ENCODE measurements at places on chromosomes 2 and 18.

DNA sequence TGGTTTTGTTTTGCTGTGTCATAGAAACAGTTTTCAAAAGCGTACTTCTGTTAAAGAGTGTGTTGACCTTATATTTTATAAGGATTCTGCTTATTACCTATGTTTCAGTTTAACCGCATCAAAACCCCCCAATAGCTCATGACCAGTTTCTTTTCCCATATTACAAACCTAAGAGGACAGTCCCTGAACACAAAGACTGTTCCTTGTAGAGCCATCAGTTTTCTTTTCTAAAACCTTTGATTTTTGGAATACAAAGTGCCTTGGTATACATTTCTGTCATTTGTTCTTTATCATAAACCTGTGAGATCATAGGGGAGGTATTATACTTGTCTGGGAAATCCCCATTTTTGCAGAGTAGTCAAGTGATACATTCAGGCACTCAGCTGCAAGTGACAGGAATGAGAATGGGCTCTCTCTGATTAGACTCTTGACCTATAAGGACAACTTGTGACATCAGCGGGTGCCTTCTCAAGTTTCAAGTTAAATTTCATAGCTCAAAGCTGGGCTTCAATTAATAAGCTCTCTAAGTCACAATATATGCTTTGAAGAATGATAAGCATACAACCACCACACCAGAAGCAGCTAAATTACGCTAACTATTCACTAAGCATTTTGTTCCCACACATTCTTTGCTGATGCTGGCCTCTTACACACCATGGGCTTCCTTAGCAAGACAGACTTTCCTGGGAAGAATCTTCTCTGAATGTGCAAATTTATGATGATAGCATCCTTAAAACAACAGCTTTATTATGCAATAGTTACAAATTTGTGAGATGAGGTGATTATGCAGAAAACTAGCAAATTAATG, 97.5 kb upstream of the CD302 start:
- DNase-seq, result no peak

- DNase-seq, result no peak
These were observed 439.7 kb upstream of the CDH20 start for GRCh38 chr18:60893355-60894097.

GRCh38 chr2:43420389-43420801, 175.4 kb downstream of the THADA start:
- no peak for DNase-seq

DNA sequence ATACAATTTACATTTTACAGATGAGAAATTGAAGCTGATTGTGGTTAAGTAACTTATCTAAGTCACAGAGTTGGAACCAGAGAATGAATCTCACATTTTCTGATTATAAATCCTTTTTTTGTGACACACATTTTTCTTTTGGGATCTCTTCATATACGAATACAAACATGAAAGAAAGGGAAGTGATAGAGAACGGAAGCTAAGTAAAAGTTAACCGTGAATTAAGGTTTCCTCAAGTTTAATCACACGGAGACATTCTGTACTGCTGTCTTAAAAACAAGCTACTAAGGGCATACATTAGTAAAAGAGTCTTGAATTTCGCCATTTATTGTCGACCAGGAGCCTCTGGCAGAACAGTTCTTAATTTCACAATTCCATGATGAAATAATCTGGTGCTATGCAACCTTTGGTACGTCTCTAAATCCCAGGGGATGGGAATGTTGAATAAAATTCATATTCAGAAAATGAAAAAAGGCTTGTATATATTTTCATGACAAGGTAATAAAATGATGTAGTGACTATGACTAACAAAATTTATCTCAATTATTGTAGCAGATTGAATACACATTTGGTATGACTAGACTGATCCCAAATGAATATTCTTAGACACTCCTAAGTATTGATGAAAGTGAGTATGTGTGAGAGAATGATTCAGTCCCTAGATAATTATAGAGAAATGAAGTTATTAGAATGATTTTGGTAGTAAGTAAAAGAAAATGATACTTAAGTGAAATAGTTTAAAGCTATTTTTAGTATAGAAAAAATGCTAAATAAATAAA, 40.3 kb upstream of the ZSWIM2 start:
- DNase-seq, result no peak

- no peak for DNase-seq
These were observed 51.8 kb upstream of the RAB27B start for GRCh38 chr18:54776282-54776977.

DNA sequence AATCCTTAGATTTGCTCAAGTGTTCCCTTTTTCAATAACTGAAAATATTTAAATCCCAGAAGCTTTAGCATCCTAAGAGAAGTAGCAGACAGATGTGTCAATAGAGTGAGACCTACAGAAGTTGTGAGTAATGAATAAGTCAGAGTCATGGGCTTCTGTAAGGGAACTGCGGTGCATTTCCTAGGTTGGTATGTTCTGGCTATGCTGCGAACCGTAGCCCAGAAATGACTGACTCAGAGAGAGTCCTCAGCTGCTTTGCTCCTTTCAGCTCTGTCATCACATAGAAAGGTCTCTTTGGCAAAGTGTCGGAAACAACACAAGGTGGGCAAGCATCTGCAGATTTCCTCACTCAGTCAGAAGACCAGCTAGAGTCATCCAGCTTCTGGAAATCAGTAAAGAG, 297.1 kb downstream of the ARHGAP15 start:
- no peak for DNase-seq

DNA sequence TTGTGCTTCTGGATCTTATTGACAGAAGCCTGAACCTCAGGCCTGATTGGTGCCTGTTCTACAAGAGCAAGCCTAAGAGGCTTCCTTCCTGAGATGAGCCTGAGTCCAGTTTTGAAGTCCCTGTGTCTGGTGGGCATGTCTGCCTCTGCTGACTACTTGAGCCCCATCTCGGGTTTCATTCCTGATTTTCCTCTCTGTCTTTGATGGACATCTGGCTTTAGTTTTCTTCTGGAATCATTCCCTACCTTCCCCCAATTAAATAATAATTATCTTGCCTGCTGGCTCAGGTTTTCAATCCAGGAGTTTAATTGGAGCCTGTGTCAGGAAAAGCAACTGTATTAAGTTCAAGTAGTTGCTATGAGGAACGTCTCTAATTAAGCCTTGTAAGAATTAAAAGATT, 135.5 kb upstream of the MC4R start:
- no peak for DNase-seq

- DNase-seq, result no peak
These were observed 89.5 kb downstream of the AAK1 start for GRCh38 chr2:69553991-69554390.

GRCh38 chr2:66283787-66284186, 151.1 kb upstream of the MEIS1 start:
- DNase-seq, result no peak

DNA sequence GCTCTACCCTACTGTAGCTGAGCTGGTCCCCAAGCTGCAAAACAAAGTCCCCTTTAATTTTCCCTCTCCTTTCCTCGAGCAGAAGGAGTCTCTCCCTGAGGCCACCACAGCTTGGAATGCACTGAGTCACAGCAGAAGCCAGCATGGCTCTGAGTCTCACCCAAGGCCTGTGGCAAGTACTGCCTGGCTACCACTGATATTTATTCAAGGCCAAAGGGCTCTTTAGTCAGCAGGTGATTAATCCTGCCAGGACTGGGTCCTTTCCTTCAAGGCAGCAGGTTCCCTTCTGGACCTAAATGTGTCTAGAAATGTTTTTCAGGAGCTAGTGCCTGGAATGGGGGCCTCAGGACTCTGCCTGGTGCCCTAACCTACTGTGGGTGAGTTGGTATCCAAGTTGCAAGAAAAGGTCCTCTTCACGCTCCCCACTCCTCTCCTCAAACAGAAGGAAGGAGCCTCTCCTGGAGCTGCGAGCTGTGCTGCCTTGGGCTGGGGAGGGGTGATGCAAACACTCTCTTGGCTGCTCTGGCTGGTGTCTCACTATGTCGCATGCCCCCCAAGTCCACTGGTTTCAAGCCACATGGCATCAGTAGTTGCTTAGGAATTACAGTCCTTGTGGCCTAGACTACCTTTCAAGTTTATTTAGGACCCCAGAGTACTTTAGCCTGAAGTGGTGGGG, 53.4 kb downstream of the CD28 start:
- DNase-seq, result no peak

GRCh38 chr2:129923265-129924091, 56.0 kb upstream of the RAB6C start:
- peak; percentile 21 for DNase-seq

DNA sequence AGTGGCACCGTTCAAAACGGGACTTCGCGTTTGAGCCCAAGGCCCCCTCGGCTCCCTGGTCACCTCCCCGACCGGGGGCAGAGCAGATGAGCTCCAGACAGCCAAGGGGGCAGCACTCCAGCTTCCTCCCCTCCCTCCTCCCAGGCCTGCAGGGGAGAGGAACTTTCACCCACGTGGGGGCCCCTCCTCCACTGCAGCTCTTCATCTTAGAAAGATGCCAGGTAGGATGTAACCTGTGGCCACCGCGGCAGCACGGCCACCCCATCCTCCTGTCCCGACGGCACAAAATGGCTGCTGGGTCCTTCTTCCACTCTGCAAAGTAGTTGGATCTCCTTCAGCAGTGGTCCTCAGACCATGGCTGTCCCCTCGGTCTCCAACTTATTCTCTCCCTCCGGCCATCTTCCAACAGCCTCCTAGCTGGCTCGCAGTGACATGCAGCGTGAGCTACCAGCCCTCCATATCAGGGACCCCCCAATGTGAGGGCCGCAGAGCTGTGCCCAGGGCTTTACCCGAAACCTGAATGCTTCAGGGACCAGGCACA, 94.5 kb upstream of the ID2 start:
- DNase-seq, result no peak

GRCh38 chr18:55592106-55592505, 4.1 kb upstream of the TCF4 start:
- no peak for DNase-seq

GRCh38 chr2:174708713-174709112, 55.6 kb downstream of the CHRNA1 start:
- DNase-seq, result no peak

DNA sequence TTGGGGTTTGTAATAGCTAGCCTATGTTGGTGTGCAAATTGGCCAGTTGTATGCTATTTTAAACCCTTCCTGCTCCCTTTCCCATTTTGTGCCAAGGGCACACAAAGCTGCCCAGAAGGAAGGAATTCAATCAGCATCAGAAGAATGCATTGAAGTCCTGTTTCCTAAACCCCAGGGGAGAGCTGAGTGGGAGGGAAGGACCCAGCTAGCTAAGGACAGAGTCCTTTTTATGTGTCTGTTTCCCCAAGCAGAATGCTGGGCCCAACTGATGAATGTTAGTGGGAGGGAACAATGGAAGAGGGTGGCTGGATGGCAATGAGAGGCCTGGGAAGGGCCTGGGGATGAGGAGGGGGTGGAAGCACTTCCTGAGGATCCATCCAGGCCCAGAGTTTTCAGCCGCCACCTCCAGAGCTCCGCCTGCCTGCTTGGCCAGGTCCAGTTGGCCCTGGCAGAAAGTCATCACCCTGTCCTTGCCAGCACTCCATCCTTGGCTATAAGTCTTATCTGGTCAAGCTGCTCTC, 32.7 kb downstream of the MEX3C start:
- DNase-seq, result no peak

DNA sequence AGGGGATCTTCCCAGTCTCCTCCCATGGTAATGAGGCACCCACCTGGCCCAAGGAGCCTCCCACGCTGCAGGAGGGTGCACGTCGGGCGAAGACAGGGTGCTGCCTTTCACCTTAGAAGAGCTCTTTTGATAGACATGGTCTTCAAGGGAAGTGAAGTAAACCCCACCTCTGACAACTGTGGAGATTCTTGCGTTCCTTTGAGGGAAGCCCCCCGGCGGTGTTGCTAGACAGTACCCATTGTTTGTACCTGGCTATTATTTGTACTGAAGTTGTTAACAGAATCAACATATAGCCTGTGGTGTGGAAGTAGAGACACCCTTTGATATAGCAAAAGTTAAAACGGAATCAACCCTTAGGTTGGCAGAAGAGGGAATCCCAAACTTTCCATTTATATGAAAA, 648.0 kb downstream of the GALR1 start:
- DNase-seq, result no peak

DNA sequence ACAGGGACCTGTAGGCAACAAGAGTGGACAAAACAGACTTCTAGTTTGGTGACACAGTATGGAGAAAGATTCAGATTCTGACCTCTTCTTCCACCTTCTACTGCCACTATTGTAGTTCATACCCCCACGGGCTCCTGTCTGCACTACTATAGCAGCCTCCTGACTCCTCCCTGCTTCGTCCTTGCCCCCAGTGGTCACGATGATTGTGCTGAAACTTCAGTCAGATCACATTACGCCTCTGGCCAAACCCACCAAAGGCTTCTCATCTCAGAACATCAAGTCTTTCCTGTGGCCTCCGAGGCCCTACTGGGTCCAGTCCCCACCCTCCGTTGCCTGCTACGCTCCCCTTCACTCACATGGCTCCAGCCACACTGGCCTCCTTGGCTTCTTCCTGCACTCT, 147.6 kb downstream of the CYP26B1 start:
- DNase-seq, result no peak

DNA sequence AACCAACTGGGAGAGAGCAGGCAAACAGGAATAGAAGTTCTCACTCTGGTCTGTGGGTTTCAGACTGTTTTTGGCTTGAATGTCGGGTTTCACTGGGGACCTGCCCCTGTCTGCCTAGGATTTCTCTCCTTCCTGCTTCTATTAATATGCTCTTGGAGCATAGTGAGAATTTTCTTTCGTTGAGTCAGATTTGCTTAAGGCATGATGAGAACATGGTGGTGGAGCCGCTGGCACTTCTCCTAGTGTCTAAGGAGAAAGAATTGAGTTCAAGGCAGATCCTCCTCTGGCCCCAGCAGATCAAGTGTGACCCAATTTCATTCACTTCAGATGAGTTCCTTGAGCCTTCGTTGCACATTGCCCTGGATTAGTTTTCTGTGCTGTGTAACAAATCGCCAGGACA, 103.9 kb upstream of the HS6ST1 start:
- no peak for DNase-seq

DNA sequence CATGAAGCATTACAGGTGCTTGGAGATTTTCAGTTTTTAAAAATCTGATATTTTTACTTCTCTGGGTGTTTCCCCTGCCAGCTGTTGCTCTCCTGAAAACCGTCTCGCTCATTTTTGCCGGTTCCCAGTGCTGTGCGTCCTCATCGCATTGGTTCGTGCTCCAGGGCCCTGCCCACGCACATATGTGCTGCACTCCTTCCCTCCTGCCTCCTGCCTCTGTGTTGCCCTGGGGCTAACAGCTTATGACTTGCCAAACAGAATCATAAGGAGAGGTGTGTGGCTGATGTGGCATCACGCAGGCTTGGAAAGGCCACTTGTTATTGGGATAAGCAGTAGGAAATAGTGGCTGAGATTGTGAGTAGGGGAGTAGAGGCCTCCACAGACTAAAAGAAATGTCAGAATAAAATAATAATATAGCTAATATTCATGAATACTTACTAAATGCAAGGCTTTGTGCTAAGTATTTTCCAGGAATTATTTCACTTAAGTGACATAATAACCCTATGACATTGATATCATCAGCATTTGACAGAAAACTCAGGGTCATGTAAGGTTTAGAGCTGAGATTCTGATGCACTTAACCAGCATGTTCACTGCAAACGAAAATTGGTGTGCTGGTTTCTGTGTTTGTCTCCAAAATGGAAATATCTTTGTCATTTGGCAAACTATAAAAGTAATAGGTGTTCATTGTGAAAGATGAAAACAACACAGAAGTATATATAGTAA, 53.5 kb downstream of the SLC4A1AP start:
- peak; percentile 20 for DNase-seq

GRCh38 chr2:204074456-204074855, 137.9 kb downstream of the ICOS start:
- DNase-seq, result no peak

All from stimulated activated CD4-positive, alpha-beta T cell treated with anti-CD3 and anti-CD28 coated beads, Interleukin-4, amount 100 ng/mL, for 4 hours (primary cell).